ENCODE measurements at places on chromosomes 3 and 15.

- DNase-seq = no peak
These were observed 29.5 kb upstream of the TSEN2 start for GRCh38 chr3:12454816-12455121.

GRCh38 chr15:94834494-94834893, 603.1 kb downstream of the MCTP2 start:
- no peak for DNase-seq

DNA sequence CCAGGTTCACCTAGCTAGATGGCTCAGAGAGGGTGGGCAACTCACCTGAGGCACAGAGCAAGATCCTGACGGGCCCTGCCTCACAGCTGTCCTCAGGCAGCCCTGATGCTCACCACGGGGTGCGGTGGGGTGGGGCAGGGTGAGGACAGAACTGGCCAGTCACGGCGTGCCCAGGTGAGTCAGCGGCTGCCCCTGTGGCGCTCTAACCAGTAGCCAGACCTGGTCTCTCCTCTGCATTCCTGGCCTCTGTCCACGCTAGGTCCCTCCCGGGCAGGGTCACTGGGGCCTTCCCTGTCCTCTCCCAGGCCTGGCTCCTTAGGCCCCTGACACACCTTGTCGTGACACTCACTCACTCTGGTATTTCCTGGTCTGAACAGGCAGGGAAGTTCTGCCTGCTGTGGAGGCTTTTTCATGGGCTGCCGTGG, 901 bp downstream of the ALS2CL start:
- DNase-seq = no peak

GRCh38 chr3:127819656-127820055, 2.7 kb downstream of the MGLL start:
- DNase-seq = no peak

DNA sequence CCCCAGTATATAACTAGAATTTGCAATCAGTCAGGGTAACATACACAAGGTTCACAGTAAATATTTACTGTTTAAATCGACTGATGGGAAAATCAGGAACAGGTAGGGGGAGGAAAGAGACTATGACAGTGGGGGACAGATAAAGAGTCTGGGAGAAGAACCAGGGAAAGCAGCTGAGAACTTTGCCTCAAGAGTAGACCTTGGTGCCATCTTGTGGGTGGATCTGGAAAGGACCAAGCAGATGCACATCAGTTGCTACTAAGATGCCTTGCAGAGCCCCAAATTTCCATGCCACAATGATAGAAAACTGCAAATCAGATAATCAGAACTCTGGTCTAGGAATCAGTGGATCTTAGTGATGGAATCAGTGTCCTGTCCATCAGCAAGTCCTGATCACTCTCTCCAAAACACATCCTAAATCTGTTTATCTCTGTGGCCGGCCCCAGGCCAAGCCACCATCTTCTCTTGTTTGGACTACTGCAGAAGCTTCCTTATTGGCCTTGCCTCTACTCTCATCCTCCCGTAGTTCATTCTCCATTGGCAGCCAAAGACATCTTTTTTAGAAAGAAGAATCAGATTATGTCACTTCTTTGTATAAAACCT, 62.7 kb downstream of the PDE8A start:
- DNase-seq = peak; percentile 58

DNA sequence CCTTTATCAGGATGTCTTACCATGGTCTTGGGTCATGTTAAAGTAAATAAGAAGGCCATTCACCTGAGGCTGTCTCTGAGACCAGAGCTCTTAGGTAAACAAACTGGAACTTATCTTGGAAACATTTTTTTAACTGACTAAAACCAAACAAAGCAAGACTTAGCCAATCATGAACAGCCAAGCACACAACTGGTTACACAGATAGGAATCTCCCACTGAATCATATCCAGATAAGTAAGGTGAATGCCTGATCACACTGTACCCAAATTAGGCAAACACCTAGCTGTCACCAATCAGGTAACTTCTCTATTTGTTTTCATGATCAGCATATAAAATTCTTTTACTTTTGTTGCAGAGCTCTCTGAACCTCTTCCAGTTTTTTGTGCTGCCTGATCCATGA, 205.4 kb downstream of the CNTN3 start:
- DNase-seq = no peak

DNA sequence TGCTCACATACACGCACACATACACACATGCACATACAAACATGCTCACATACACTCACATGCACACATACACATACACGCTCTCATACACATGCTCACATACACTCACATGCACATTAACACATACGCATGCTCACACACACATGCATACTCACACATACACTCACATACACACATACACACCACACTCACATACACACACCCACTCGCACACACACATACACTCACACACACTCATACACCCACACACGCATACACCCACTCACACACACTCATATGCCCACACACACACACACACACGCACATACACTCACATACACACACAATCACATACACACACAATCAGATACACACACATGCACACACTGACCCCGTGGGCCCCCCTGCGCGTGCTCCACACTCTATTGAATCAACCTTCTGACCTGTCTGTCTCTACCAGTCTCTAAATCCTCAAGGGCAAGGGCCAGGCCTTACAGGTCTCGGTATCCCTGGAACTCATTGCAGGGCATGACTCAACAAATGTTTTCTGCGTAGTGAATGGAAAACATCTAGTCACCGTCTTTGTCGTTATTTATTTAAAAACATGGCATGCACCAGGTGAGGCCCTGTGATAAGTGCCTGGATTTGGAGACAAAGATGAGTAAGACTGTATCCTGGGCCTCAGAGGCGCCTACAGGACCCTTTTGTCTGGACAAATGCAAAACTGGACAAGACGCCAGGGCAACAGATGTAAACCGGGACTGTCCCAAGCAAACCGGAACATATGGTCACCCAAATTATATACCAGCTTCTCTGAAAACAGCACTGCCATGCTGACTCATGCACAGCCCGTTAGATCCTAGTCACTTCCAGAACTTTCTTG, 41.8 kb downstream of the GRK7 start:
- DNase-seq = no peak

DNA sequence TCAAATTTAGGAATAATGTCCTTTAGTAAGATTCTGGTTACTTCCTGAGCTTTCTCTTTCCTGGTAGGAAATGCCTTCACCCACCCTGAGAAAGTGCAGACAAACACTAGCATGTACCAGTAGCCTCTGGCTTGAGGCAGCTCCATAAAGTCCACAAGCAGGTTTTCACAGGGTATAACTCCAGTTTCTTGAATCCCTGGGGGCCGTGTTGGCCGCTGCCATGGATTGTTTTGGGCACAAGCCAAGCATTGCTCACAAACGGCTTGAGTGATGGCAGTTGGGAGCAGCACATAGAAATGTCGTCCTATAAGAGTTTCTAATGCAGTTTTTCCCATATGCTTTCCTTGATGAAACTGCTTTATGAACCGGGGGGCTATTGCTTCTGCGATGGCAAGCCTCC, 164.1 kb downstream of the STXBP5L start:
- no peak for DNase-seq

GRCh38 chr3:172057059-172057458, 17.7 kb downstream of the FNDC3B start:
- DNase-seq = no peak

DNA sequence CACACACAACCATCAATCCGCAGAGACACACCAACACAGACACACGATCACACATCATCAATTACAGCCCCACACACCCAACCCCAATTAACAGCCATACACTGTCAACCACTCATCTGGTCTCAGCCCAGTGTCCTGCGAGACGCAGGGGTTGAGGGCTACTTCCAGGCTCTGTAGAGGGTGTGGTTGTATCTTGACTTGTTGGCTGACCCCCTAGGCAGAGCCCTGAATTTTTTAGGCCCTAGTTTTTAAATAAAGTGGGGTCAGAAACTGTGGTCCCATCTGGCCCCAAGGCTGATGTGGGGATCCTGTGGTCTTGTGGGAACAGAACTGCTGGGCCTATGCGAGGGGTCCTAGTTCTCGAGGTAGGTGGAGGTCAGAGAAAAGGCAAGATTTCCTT, 9.2 kb downstream of the VILL start:
- no peak for DNase-seq

GRCh38 chr3:120688121-120688520, 6.1 kb upstream of the HGD start:
- DNase-seq = no peak

DNA sequence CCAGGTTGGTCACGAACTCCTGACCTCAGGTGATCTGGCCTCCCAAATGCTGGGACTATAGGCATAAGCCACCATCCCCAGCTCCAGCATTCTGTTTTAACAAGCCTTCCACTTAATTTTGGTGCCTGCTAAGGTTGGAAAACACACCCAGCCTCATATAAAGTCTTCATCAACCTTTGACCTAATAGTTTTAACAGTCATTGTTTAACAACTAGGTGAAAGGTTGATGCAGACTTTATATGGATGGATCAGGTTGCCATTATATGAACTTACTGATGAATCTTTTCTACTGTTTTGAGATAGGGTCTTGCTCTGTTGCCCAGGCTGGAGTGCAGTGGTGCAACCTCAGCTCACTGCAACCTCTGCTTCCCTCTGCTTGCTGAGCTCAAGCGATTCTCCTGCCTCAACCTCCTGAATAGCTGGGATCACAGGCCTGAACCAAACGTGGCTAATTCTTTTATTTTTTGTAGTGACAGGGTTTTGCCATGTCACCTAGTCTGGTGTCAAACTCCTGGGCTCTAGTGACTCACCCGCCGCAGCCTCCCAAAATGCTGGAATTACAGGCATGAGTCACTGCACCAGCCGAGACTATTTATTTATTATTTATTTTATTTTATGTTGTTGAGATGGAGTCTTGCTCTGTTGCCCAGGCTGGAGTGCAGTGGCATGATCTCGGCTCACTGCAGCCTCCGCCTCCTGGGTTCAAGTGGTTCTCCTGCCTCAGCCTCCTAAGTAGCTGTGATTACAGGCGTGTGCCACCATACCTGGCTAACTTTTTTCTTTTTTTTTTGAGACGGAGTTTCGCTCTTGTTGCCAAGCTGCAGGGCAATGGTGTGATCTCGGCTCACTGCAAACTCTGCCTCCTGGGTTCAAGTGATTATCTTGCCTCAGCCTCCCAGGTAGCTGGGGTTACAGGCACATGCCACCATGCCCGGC, 3.1 kb upstream of the RPAP1 start:
- no peak for DNase-seq

DNA sequence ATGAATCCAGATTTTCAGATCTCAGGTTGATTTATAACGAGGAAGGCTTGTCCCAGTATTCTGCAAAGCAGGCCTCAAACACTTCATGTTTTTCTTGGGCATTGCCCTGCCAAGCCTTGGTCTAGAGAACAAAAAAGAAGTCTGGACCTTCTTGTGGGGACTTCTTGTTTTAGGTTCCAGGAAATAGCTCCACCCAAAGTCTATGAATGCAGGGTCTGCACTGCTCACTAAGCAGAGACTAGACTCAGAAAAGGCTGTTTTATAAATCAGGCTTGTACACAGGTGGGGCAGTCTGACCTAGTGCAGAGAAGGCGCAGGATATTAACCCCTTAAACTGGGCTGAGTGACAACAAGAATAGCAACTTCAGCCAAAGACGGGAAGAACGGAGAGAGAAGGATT, 44.3 kb downstream of the GLB1 start:
- DNase-seq = no peak

DNA sequence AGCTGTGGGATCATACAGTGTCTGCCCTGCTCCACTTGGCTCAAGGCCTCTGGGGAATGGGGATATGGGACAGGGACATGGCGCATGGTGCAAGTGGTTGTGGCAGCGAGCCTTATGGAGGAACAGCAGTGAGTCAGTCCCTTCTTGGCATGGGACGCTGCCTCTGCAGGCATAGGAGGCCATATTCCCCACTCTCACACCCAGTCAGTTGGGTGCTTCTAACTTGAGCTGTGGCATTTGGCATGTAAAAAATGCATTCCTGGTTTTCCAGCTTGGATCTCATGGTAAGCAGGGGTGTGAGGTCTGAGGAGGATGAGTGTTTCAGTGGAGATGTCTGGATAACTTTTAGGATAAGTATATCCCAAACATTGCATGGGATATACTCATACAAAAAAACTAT, 31.6 kb upstream of the UBE2Q2 start:
- no peak for DNase-seq

GRCh38 chr15:59255680-59256336, 49.2 kb downstream of the LDHAL6B start:
- no peak for DNase-seq

DNA sequence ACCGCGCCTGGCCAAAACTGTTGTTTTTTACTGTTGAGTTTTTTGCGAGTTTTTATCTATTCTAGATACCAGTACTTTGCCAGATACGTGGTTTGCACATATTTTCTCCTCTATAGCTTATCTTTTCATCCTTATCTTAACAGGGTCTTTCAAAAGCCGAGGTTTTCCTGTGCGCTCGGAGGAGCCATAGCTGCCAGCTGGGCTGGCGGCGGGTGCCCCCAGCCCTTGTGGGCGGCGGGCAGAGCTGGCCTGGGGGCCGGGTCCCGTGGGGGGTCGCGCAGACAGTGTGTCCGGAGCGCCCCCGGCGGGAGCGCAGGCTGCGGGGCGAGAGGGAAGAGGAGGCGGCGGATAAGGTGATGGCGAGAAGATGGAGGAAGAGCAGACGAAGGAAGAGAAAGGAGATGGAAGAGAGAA, 11.1 kb upstream of the EIF4A2 start:
- DNase-seq = no peak

DNA sequence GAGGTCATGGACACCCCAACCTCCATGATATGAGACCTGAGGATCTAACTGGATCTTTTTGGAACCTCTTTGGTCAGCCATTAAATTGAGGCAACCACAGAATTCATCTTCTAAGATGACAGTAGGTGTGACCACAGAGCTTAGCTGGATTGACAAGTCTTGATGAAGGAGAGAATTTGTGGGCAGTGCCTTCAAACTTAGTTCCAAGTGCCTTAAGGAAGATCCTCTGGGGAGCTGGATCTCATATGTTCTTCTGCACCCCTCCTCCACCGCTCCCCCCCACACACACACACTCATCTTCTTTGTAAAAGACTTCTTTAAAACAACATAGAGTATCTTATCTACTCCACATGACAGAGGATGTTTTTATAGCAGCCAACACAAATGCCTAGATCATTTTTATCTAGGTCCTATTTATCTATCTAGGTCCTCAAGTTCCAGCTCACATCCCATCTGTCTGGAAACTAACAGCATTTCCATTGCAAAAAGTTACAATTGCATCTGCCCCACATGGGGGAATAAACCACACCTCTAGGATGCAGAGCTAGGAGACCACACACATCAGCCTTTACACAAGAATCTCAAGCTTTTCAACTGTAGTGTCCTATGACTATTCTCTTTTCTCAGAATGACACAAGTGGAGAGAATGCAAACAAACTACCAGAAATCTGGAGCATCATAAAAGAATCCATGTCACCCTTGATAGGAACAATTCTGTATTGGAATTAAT, 37.4 kb downstream of the WWTR1 start:
- peak; percentile 23 for DNase-seq
